Esophagus muscularis mucosa (tissue), 4 donors: ENCODE measurements at places on chromosomes 6 and 20. TPM values are rescaled to one million over a fixed set of nuclear protein-coding genes. Genes with fewer than 3 reads are reported as not detected.

The BPIFA1 gene
- not detected for total RNA-seq

DNA sequence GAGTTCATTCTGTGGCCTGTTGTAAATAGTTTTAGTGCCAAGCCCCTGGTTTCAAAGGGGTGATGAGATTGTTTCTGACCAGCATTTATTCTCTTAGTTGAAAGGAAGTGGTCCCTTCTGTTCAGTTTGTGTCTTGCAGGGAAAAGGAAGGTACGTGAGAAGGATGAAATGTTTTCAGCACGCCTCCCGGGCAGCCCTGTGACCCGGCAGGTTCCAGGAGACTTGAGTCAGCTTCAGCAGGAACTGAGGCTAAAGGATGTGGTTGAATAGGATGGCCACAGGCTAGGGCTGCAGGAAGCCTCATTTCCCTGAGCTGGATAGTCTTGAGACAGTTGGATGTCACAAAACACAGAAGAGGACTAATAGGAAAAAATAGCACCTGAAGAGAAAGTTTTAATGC lies 132.4 kb upstream of the SYNDIG1 start:
- no peak overlapping the region for H3K4me3 ChIP-seq
- no peak for DNase-seq
- H3K4me1 ChIP-seq: no peaks in the 10 kb centered on the region
- no peaks in the 10 kb centered on the region for H3K27me3 ChIP-seq
- no peaks in the 10 kb centered on the region for H3K36me3 ChIP-seq
- H3K27ac ChIP-seq: no peak overlapping the region

DNA sequence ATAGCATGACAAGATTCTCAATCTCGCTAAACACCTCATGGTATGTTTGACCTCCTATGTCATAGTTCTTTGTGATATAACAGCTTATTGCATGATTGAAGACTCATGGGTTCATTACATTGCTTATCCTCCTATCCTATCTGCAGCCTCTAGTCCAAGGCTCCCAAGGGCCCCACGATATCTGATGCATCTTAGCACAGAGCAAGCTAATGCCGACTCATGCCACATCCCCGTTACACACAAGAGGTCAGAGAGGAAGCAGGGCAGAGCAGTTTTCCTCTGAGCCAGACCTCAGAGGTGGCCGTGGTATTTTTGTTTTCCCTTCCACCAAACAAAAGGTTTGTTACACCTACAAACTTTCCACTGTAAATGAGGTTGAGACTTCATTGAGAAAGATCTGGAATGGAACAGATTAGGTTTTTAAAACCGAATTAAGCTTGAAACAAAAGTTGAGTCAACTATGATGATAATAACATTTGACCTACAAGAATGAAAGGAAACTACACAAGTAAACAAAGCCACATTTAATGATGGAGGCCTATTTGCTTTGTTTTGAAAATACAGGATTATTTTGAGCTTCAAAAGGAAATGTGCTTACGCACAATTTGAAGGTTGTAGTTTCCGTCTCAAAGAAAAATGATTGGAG lies 133.9 kb upstream of the MYLIP start:
- no peaks in the 10 kb centered on the region for H3K27me3 ChIP-seq
- no peak overlapping the region for H3K27ac ChIP-seq
- no peaks in the 10 kb centered on the region for H3K36me3 ChIP-seq
- no peak for DNase-seq
- H3K4me3 ChIP-seq: no peak overlapping the region
- peaks cover 15% of the 10 kb centered on the region for H3K4me1 ChIP-seq

The ARG1 gene
- total RNA-seq: not detected
